K562 (cell line): ENCODE measurements at places on chromosomes 1 and 21. TPM values are rescaled to one million over a fixed set of nuclear protein-coding genes. Genes with fewer than 3 reads are reported as not detected.

The NECTIN4 gene
- total RNA-seq: 0.09 TPM in 1 of 2 replicates, not detected in the other

- H3K36me3 ChIP-seq: no peaks in the 10 kb centered on the region
- no peak overlapping the region for H3K4me3 ChIP-seq
- DNase-seq: no peak
These were observed 20.4 kb upstream of the LAMC1 start for GRCh38 chr1:183002797-183003196.

GRCh38 chr1:190752131-190752530 lies 274.5 kb upstream of the BRINP3 start:
- no peaks in the 10 kb centered on the region for H3K4me1 ChIP-seq
- no peaks in the 10 kb centered on the region for H3K36me3 ChIP-seq
- no peaks in the 10 kb centered on the region for H3K27me3 ChIP-seq
- DNase-seq: no peak
- H3K4me3 ChIP-seq: no peak overlapping the region

- no peak for DNase-seq
- H3K36me3 ChIP-seq: peaks cover 96% of the 10 kb centered on the region
- H3K4me3 ChIP-seq: no peak overlapping the region
- H3K27ac ChIP-seq: no peak overlapping the region
- no peaks in the 10 kb centered on the region for H3K27me3 ChIP-seq
- peaks cover 24% of the 10 kb centered on the region for H3K4me1 ChIP-seq
These were observed 32.0 kb downstream of the TMEM53 start for GRCh38 chr1:44642255-44642654.

The FAM177B gene
- total RNA-seq: not detected in 2 replicates

The SMPDL3B gene
- total RNA-seq: 0.74 and 0.98 TPM in 2 replicates

- no peaks in the 10 kb centered on the region; the same call in 2 of the 3 replicates for H3K4me1 ChIP-seq
- H3K36me3 ChIP-seq: no peaks in the 10 kb centered on the region
- DNase-seq: no peak
- H3K4me3 ChIP-seq: no peak overlapping the region
- no peak overlapping the region for H3K27ac ChIP-seq
These were observed 4.2 kb downstream of the KISS1 start for GRCh38 chr1:204192046-204192445.

DNA sequence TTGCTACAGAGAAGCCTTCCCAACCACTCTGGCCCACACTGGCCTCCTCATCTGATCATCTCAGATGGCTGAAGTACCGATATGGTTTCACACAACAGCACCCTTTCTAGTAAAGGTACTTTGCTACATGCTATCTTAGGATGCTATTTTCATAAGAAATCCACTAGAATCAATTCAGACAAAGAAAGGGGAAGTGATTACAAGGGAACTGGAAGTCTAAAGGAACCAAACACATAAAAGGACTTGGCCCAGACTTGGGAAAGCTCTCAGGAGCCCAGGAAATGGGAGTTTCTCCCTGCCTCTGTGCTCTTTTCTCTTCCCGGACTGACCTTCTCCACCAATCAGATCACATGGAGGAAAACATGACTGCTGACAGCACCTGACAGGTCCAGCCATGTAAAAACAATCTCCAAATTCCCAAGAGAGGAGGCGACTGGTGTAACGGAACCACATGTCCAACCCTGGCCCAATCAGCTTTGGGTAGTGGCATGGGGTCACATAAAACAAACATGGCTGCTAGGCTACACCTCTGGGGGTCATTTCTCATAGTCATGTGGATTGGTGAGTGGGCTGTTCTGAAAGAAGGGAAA lies 12.7 kb upstream of the FOXE3 start:
- DNase-seq: no peak
- H3K27me3 ChIP-seq: peaks cover 48% of the 10 kb centered on the region
- H3K27ac ChIP-seq: no peak overlapping the region

- no peak overlapping the region for H3K27ac ChIP-seq
- H3K4me3 ChIP-seq: no peak overlapping the region
- H3K27me3 ChIP-seq: peaks cover 25% of the 10 kb centered on the region; the same call in 2 of the 3 replicates
- H3K36me3 ChIP-seq: no peaks in the 10 kb centered on the region
- no peak for DNase-seq
These were observed 92.9 kb downstream of the UBIAD1 start for GRCh38 chr1:11365744-11366387.

DNA sequence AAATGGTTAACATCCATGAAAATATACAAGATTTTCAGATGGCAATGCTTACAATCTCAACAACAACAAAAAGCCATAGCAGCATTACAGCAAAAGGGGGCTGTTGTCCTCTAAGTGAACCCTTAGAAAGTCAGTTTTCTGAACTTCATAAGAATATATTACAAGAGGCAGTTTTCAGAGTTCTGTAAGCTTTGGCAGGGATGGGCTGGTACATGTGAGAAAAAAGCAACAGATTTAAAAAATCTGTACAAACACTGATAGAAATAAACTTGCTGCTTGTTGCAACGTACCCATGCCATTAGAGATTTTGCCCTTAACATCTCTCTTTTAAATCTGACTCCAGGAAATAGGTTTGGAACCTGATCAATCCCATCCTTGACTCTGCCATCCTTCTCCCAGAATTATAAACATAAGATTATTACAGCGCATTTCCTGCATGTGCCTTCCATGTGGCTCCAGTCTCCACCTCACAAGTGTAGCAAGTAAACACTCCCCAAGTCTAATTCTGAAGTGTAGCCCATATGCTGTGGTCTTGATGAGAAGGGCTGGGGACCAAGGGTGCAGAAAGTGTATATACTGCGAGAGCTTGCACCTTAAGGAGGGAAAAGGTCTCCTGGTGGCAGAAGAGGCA lies 101.4 kb upstream of the TSPAN2 start:
- H3K4me3 ChIP-seq: no peak overlapping the region
- no peak for DNase-seq
- H3K27me3 ChIP-seq: no peaks in the 10 kb centered on the region; the same call in 1 of the 2 replicates
- H3K4me1 ChIP-seq: no peaks in the 10 kb centered on the region
